ENCODE measurements at places on chromosomes 11 and 22.

DNA sequence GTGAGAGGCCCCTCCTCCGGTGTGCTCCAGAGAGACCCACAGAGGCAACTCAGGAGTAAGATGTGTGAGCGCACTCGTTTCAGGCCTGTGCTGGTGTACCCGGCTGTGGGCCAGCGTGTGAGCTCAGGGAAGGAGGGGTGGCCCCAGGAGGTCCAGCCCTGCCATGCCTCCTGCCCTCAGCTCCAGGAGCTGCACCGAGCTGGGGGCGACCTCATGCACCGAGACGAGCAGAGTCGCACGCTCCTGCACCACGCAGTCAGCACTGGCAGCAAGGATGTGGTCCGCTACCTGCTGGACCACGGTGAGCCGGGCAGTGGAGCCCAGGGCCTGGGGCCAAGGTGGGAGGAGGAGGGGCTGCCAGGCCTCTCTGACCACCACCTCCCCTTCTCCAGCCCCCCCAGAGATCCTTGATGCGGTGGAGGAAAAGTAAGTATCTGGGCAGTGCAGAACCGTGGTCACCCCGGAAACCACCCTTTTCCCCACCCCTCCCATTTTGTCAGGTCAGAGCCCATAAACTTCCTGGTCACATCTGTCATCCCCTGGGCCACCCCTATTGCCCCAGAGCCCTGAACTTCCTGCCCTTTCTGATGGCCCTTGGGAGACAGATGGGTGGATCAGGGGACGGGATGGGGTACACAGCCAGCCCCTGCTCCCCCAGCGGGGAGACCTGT is 2.5 kb upstream of the MDK start:
- no peak for DNase-seq

DNA sequence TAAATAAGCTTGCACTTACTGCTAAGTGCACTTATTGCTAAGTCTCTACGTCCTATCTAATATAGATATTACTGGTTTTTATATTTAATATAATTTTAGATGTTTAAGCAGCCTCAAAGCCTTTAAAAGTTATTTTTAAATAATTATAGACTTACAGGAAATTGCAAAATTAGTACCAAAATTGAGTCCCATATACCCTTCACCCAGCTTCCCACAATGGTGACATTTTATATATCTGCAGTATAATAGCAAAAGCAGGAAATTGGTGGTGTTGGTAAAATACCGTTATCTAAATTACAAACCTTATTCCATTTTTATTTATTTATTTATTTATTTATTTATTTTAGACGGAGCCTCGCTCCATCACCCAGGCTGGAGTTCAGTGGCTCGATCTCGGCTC is 1.9 kb upstream of the AP1B1 start:
- DNase-seq: no peak

- DNase-seq: no peak
Observed at GRCh38 chr11:12807621-12808020, 133.4 kb downstream of the TEAD1 start.

DNA sequence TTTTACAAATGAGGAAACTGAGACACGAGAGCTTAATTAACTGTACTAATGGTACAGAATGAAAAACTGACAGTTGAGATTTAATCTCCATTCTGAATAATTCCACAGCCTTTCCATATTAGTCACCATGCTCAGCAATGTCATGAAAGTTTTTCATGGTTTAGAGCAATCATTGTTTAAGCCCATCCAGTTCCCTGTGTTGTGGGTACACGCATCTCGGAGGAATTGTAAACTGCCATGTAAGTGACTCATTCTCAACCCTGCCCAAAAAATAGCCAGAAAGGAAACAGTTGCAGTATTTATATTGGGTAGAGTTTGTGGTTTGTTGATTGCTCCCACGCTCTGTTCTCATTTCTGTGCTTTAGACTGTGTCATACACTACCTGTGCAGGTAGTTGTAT is 1790.8 kb downstream of the LRRC4C start:
- no peak for DNase-seq

DNA sequence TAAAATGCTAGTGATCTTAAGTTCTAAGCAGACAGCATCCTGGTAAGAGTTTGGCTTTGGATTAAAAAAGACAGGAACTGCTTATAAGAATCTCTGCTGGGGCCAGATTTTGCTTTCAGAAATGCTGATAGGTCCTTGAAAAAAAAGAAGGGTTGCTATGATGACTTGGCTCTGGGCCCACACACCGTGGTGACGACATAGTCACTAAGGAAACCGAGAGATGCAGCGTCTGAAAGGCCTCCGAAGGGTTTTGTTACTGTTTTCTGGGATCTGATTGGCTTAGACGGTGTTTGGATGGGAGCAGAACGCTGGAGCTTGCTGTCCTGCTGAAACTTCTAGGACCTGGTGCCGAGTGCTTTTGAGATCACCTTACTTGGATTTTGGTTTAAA is 8.4 kb downstream of the FAM118A start:
- no peak for DNase-seq

DNA sequence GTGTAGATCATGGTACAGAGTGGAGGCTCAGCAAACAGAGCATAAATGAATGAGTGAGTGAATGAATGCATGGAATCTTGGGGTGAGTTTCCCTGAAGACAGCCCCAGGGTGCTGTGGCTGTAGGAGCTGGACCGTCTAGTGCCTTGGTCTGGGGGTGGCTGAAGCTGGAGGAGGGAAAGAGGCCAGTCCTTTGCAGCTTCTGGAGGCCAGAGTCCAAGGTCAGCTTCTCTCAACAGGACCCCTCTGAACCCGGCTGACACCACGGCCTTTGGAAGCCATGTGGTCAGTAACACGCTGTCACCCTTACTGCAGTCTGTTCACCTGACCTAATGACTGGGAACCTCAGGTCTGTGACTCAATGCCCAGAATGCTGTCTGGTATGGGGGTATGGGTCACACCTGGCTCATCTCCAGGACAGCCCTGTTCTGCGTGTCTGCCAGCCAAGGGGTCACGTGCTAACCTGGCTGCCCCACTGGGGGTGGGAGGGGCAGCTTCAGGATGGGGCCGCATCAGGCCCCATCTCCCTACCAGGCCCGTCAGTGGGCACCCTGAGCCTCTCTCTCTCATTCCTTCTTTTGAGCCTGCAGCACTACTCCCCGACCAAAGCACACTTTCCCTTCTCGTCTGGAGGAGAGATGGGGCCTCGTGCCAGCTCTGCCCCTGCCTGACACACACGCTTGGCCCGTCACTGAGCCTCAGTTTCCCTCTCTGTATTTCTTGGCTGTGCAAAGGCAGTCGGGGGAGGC is 24.1 kb upstream of the CHKA start:
- no peak for DNase-seq

DNA sequence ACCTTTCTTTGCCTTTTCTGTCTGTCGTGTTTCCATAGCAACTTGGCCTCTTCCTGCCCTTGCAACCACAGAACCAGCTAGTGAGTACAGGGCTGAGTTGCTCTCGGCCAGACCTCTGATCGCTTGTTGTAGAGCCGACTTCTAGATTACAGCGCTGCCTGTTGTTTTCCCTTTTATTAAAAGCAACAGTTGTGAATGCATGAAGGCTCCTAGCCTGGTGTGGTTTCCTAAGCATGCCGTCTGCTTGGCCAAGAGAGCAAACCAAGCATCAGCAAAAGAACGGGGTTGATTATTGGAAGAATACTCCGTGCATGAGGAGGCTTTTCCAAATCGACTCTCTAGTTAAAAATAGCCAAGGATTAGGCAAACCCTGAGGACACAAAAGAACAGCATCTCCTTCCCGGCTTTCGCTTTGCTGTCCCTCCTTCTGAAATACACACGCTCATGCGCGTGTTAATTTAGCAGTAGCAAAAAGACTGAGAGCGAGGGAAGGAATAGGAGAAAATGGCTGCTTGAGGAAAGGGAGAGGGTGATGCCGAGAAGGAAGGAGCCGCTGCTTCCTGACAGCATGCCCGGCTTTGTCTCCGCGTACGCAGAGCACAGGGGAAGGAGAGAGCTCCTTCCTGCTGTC is 71.5 kb upstream of the TTC12 start:
- DNase-seq: no peak

DNA sequence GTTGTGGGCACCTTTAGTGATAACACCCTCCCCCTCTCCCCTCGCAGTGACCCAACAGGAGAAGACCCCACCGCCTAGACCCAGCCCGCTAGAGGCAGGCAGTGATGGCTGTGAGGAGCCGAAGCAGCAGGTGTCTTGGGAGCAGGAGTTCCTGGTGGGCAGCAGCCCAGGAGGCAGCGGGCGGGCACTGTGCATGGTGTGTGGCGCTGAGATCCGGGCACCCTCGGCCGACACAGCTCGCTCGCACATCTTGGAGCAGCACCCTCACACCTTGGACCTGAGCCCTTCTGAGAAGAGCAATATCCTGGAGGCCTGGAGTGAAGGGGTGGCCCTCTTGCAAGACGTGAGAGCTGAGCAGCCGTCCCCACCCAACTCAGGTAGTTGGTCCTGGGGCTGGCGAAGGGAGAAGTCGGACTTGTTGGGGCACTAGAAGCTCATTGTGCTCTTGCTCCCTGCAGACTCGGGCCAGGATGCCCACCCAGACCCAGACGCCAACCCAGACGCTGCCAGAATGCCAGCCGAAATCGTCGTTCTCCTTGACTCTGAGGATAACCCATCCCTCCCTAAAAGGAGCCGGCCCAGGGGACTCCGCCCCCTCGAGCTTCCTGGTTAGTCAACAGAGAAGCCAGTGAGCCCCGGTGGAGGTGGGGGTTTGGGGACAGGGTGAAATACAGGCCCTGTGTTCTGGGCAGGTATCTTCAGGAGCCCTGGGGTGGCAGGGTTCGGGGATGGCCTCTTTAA is 4.7 kb downstream of the SPINDOC start:
- DNase-seq: no peak

DNA sequence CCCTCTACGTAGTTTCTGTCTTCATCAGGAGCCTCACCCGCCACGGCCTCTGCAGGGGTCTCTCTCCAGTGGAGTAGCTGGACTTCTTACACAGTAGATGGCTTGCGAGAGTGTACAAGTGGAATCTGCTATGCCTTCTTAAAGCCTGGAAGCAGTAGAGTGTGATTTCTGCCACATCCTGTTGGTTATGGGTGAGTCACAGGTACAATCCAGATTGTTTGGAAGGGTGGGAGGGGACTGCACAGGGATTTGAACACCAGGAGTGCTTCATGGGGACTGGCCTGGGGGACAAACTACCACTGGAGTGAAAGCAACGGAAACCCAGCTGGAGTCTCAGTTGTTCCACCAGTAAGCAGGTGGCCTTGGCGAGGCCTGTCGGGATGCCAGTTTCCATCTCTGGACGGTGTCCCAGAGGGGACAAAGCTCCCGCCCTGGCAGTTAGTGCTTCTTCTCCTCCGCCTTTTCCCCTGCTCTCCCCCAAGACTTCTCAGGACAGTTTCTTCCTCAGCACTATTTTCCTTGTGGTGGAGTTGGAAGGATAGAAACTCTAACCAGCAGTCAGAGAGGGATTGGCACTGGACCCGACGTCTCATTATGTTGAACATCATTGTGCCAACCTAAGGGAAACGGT is 85.0 kb upstream of the RCN1 start:
- no peak for DNase-seq
